ENCODE measurements at places on chromosomes 3 and 15.
A peak's percentile ranks its signal among the peaks of the same experiment; 100 is the strongest.

DNA sequence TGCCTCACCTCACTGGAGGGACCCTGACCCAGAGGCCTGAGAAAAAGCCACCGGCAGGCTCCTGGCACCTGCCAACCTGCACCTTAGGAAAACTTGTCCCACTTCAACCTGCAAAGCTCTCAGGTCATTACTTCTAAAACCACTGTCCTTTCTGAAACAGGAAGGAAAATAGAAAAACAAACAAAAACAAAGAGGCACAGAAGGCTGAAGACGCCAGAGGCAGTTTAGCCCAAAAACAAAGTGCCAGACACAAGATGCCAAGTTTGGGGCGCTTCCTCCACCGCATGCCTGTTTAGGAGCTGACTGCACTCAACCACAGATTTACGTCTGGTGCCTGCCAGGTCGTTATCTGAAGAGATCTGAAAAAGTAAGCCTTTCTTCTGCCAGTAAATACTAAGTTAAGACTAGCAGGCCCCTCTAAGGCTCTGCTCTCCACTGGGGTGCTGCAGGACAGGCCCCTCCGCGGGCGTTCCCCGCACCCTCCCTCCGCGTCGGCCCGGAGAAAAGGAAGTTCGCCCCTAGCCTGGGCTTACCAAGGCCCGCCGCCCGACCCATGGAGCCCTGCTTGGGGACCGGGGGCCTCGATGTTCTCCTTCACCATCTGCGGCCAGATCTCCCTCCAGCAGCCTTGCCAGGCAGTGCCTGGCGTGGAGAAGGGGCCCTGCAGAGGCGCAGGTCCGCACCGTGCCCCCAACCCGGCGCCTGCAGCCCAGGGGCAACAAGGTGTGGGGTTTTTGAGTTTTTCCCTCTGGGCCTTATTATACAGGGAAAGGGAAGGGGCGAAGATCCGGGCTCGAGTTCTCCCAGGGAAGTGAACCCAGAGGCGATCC lies 1.3 kb downstream of the GOLGA8A start:
- no peak for DNase-seq

GRCh38 chr15:88023914-88024313 lies 232.6 kb downstream of the NTRK3 start:
- DNase-seq, result no peak

DNA sequence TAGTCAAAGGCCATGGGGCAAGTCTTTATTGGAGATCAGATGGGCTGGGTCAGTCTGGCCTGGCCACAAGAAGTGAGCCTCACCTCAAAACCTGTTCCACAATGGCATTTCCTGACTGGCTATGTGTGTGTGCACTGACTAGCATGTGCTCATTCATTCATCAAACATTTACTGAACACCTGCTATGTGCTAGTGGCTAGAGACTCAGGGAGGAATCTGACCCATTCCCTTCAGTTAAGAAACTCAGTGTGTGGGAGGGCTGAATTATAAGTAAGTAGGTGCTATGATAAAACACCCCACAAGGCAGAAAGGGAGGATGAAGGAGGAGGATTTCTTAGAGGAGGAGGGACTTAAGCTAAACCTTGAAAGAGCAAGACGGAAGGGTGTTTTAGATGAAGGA lies 5.4 kb upstream of the CGNL1 start:
- DNase-seq, result no peak

- DNase-seq, result no peak
Observed at GRCh38 chr3:632571-633170, 436.1 kb downstream of the CHL1 start.

DNA sequence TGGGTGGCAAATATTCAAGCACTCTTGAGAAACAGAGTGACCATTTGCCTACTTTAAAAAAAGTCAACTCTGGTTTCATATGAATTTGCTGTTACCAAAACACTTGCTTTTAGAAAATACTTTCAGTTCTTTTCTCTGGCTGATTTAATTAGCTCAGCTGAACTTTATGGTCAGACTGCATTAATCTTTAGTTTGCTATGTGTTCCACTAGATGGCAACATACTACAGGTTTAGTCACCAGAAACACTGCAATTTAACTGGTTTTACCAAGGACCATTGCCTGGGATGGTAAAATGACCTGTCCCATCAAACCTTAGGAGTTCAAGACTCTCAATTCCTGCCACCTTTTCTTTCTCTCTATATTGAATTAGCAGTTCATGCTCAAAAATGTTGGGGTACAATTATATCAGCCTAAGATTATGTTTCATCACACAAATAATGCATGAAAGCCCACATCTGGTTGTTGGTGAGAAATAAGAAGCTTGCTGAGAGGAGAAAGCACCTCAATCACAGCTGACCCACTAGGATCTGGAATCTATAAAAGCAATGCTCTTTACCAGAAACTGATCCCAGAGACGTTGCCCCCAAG lies 14.2 kb downstream of the EIF4E3 start:
- peak; percentile 25 for DNase-seq

DNA sequence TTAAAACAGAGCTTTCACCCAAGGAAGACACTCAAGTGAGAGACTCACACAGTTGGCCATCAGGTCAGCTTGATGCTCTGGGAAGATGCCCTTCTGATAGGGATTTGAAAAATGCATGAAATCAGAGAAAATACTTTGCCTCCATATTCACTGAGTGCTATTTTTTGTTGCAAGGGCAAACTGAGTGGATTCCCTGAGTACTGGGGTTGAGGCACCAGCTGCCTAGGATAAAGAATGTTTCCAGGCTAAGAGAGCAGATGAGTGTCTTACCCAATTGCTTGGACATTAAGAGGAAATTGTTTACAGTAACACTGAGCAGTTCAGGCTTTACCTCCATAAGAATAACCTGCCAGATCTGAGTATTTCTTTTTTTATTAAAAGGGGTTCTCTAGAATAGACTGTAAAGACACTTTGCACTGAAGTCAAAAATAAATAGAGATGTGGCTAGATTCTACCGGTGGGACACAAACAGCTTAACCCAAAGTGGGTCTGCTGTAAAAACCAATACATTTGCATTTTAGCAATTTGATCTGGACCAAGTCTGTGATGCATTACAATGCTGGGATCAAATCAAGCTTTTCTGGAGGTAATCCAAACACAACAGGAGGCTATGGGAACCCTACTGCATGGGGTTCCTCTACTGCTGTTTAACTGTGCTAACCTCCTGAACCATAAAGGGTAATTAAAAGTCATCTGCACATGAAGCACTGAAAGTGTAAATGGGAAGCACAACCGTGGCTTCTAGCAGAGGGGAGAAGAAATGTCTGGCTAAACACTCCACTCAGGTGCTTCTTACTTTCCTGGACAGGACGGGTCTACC lies 238.8 kb upstream of the WNT5A start:
- no peak for DNase-seq

DNA sequence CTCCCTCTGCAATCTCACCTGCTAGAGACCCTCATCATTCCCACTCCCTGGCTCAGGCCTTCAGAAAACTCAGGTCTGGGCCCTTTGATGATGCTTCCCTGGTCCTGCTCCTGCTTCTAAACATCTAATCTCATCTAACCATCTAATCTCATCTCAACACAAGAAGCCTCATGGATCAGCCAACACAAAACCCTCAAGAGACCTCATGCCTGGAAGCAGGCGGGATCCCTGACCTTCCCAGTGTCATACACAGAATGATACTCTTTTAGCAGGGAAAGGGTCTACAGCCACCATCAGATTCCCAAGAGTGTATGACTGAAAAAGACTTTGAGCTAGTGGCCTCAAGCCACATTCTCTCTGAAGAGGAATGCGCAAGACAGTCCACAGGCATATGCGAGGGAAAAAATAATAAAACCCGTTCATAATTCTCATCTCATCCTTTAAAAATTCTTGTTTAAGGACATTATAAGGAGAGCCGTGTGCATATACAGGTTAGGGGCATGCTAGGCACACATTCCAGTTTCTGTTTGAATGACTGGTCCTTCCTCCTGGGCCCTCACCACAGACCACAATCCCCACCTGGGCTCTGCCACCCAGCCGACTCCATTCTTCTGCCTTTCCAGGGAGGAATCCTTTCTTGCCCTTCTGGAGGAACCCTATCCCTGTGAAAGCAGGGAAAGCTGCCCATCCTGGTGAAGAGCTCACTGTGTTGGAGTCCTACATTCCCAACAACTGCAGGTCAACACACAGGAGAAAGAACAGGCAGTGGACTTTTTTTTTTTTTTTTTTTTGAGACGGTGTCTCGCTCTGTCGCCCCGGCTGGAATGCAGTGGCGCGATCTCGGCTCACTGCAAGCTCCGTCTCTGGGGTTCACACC lies 2.2 kb downstream of the ZXDC start:
- DNase-seq, result no peak

GRCh38 chr15:81294516-81294880 lies 29.4 kb downstream of the STARD5 start:
- no peak for DNase-seq

- DNase-seq, result no peak
Observed at GRCh38 chr3:94564247-94564646, 501.4 kb downstream of the NSUN3 start.

DNA sequence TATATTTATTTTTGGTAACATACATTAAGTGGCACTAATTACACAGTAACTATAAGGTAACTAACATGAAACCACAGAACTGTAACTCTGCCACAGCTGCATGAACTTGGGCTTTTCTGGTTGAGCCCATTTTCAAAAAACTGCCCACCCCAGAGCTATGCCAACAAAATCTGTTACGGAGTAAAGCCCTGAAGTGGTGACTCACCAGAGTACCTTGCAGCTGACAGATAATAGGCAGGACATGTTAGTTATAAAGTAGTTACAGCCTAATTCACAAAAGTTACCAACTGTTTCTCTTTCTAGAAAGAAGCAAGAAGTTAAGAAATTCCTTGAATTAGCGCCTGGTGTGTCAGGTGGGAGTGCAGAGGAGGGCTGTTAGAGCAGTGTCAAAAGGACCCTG lies 1.5 kb upstream of the GPX1 start:
- DNase-seq, result no peak

DNA sequence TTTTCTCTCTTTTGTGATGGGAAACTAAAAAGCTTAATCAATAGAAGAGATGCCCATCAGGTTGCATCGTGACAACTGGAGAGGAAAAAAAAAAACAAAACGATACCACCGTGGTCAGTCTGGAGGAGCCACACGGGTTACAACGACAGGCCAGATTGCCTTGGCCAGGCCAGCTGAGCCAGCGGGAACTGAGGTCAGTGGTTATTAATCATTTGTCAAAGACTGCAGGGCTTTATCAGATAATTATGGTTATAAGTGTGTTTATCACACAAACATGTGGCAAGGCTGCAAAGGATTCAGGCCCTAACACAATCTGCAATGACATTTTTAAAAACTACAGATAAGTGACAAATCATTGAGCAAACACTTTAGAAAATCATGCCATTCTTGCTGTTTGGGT lies 135.0 kb upstream of the FAM3D start:
- no peak for DNase-seq

DNA sequence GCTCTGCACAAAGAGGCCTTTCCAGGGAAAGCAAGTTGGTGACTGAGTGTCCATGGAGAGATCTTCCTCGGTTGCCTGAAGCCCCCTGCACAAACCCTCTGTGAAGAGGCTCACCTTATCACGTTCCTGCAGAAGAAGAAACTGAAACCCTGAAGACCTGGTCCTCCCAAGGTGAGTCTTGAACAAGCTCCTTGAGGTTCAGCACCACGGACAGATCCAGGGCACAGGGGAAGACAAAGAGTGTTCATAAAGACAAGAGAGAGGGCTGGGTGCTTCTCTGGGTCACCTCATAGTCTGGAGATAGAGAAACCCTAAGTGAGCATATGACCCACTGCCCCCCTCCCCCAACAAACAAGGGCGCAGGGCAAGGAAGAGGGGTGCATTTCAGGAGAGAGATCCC lies 21.7 kb upstream of the TBC1D21 start:
- peak; percentile 5 for DNase-seq

- DNase-seq, result no peak
Observed at GRCh38 chr3:73215281-73215680, 153.8 kb downstream of the EBLN2 start.

- no peak for DNase-seq
Observed at GRCh38 chr3:60081381-60082095, 1031.7 kb upstream of the CFAP20DC start.

DNA sequence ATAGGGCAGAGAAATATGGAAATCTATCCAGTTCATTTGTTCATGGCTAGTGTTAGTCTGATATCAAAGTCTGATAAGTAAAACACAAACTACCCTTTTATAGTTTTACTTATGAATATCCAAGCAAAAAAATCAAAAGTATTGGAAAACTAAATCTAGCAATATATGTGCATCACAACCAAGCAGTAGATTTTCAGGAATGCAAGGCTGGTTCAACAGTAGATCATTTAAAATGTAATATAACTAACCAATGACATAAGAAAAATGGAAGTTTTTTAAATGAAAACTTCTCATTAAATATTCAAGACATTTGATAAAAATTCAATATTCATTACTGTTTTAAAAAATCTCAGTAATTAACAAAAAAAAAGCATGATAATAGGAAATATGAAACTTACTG lies 12.8 kb upstream of the AQP9 start:
- no peak for DNase-seq

DNA sequence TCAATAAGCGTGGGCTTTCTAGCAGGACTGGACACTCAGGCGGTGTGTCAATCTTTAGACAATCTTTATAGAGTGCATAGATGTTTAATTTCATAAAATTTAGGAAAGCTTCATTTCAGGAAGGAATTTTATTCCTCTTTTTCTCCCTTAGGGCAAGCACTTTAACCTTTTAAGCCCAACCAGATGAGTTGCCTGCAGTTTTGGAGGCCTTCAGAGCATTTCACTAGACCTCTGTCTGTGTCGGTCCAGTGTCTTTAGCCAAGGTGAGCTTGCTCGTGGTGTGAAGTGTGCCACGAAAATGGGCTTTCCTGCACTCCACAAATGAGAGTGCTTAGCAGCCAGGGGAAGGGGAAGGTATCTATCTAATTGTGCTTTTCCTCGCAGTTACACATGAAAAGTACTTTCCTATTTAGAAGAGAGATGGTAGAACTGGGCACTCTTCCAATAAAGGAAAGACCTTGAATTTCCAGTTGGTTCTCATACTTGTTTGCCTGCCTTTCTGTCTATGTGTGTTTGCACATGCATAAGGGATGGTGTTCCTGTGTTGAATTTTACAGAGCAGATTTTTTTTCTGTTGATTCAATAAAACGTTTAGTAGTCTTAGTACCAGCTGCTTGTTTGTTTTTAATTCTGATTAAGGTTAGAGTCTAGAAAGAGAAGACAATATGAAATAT lies 53.6 kb downstream of the FEZF2 start:
- DNase-seq, result no peak

Data from AG09319 (cell line).